ENCODE measurements at places on chromosomes 3 and 15.

GRCh38 chr15:53323191-53323590 lies 436.3 kb downstream of the WDR72 start:
- no peak for DNase-seq

GRCh38 chr3:130946882-130947281 lies 53.0 kb downstream of the ATP2C1 start:
- DNase-seq, result no peak

DNA sequence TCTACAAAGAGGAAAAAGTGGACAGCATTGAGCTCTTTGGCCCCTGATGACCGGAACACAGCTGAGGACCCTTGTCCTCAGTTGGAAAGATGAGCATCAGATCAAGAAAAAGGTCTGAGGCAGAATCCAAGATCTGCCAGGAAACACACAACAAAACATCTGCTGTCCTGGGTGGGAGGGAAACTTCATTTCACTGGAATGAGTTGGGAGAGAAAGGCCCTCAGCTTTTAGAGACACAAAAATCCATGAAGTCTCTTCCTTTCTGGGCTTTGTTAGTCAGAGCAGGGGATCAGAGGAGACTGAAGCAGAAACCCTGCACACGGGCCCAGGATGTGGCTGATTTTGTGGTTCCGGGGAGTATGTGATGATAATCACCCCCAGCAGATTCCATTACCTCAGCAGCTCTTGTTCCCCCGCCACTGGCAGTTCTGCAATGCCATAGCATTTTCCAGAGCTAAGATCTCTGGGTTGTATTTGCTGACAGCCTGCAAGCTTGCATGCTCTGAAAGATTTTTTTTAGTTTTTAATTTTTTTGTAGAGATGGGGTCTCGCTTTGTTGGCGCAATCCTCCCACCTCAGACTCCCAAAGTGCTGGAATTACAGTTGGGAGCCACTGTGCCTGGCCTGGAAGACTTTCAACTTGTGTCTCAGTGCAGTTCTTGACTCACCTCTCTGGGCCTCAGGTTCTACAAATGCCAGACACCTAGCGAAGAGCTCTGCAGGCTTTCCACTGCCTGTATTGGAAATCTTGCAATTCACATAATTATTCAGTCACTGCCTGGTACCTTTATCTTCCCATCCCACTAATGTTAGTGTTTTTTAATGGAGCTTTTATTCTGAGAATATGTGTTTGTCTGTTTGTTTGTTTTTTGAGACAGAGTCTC lies 5.8 kb upstream of the TATDN2 start:
- DNase-seq, result no peak

DNA sequence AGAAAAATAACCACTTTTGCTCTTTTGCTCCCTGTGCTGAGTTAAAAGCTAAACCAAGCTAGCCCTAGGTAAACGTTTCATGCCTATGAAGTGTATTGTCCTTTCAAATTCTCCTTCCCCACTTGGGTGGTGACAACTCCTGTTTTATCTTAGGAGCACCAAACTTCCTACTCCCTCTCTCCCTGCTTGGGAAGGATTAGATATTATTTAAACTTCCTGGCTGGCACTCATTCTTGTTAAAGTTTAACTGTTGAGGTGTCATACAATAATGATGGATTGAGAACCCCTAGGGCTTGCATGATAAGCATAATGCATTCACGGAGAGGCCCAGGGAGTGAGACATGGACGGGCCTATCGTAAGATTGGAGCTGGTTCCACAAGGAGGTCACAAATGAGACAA lies 29.5 kb downstream of the B4GALT4 start:
- DNase-seq, result no peak

DNA sequence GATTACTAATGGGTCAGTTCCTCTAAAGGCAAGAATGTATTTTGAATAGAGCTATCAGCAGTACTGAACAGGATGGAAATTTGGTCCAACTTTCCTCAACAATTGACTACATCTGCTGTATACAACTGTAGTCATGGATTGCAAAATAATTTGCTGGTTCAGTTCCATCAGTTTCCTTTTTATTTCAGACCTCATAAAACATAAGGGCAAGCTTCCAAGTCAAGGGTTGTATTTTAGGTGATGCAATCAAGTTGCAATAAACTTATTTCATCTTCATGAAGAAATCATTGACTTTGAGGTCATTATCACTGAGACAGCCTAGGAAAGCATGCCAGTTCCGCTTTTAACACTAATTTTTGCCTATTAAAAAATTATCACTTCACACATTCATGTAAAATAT lies 90.4 kb upstream of the TSEN2 start:
- no peak for DNase-seq

GRCh38 chr15:79091204-79091867 lies 756 bp upstream of the RASGRF1 start:
- no peak for DNase-seq

Data from cerebellar nuclear complex (tissue), 1 donor.